ENCODE measurements at places on chromosomes 7 and 10.
A peak's percentile ranks its signal among the peaks of the same experiment; 100 is the strongest.

- DNase-seq = peak; percentile 12
Observed at GRCh38 chr10:126352453-126352852, 35.8 kb downstream of the ADAM12 start.

DNA sequence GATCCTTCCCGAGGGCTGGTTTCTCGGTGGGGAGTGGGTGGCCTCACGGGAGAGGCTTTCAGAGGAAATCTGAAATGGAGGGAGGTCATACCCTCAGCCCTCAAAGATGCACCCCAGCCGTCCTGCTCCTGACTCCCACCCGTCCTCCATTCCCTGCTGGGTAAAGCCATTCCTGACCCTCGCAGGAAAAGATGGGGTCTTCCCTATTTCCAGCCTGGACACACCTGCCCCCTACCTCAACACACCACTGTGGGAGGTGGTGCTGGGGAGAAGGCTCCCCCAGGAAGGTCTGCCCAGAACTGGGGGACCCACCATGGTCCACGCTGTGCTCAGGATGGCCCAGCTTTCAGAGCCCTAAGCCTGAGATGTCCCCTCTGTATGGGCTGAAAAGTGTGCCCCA, 86.9 kb downstream of the CHST15 start:
- DNase-seq = no peak

DNA sequence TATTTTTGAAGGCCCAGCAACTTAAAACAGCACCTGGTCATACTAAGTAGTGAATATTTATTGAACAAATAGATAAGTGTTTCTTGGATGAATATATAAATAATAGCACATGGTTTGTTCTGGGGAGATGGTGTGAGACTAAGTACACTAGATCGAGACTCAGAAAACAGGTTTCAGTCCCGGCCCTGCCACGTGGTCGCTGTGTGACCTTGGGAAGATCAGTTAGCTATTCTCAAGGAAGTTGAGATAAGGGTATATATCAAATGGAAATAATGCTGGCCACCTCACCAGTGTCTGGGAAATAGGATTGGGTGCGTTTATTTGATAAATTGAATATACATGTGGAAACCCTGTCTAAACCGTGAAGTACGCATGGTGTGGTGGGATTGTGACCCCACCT, 354.6 kb downstream of the SDK1 start:
- no peak for DNase-seq

DNA sequence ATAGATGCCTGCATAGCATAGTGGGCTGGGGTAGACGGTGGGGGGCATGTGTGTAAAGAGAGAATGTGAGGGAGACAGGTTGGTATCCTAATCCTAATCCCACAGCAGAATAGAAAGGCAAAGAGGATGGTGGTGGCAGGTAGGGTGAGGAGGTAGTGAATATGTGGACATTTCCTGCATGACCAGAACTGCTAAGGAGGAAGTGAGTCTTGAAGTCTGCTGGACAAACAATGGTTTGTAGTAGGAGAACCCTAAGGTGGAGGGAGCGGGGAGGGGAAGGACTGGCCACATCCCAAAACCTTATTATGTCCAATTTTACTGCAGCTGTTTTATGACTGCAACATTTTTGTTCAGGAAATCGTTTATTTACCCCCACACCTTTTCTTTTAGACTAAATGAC, 279.7 kb downstream of the AUTS2 start:
- DNase-seq = no peak

GRCh38 chr10:98339799-98340198, 71.8 kb upstream of the LOXL4 start:
- no peak for DNase-seq

DNA sequence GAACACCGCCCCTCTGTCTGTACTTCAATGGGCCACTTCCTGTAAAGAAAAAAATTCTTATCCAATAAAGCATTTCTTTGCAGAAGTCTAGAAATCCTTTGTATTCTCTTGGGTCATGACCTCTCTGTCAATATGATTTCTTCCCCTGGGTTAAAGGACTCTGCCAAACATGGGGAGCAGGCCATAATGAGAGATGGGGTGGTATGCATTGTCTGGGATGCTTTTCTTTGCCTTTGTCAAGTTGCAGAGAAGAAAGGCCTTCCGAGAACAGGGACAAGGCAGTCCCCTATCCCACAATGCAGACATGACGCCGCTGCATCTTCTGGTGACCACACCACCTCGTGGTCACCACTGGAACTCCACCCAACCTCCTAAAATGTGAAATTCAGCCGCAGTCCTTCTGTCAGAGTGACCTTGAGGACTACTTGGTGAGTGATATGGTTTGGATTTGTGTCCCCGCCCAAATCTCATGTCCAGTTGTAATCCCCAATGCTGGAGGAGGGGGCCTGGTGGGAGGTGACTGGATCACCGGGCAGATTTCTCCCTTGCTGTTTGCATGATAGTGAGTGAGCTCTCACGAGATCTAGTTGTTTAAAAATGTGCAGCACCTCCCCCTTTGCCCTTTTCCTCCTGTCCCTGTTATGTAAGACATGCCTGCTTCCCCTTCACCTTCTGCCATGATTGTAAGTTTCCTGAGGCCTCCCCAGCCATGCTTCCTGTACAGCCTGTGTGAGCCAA, 15.2 kb upstream of the FRMPD2 start:
- peak; percentile 16 for DNase-seq

GRCh38 chr7:126606331-126606730, 646.4 kb downstream of the GRM8 start:
- DNase-seq = no peak

DNA sequence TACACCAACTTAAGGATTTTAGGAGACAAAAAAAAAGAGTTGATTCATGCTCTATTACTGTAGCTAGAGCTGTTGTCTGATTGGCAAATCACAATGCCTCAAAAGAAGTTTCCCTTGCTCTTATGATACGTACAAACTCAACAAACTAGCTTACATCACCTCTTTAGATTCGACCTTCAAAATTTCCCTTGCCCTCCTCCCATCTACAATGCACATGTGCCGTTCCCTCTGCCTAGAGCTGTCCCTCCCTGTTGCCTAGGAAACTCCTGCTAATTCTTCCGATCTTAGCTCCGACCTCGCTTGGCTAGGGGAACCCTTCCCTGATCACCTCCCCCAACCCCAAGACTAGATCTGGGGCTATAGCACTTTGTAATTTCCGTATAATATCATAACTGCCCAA, 55.4 kb downstream of the MAP3K8 start:
- no peak for DNase-seq

GRCh38 chr7:20269726-20270125, 52.5 kb upstream of the MACC1 start:
- DNase-seq = no peak

GRCh38 chr10:12657489-12657888, 308.1 kb downstream of the CAMK1D start:
- DNase-seq = no peak

DNA sequence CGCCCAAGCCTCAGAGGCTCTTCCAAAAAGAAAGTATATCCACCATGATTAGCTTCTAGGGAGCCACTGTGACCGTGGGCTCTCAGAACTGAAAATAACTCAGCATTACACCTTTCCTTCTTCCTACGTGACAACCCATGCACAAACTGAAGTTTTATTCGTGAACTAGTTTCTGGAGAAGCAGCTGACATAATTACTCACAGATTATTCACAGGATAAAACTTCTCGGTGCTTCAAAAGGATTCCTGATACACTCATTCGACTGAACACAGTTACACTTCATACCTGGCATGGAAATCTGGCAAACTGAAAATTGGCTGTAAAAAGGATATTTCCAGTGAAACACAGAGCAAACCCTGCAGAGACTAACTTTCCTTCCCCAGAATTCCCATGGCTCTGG, 139.2 kb upstream of the PTER start:
- no peak for DNase-seq

DNA sequence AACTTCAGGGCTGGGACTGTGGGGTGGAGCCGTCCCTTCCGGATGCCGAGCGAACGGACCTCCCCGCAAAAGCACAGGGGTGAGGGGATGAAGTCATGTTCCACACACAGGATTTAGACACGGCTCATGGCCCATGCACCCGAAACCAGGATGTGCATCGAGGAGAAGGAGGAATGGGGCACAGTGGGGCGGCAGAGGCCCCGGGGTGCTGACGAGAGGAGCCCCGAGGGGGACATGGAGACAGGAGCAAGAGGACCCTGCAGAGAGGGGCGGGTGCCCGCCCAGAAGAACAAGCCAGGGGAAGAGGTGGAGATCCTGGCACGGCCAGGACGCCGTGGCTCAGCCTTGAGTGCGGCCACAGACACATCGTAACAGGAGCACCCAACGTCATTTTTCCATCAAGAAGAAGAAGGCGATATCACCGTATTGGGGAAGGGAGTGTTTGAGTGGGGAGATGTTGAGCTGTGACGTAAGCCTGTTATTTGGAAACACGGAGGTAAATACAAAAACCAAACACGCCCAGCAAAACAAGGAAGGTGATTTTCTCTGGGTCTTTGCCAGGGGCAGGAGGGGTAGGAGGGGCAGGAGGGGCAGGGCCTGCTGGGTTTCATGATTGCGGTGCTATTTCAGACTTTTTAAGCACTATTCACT, 25.3 kb upstream of the FOXL3 start:
- peak; percentile 13 for DNase-seq

DNA sequence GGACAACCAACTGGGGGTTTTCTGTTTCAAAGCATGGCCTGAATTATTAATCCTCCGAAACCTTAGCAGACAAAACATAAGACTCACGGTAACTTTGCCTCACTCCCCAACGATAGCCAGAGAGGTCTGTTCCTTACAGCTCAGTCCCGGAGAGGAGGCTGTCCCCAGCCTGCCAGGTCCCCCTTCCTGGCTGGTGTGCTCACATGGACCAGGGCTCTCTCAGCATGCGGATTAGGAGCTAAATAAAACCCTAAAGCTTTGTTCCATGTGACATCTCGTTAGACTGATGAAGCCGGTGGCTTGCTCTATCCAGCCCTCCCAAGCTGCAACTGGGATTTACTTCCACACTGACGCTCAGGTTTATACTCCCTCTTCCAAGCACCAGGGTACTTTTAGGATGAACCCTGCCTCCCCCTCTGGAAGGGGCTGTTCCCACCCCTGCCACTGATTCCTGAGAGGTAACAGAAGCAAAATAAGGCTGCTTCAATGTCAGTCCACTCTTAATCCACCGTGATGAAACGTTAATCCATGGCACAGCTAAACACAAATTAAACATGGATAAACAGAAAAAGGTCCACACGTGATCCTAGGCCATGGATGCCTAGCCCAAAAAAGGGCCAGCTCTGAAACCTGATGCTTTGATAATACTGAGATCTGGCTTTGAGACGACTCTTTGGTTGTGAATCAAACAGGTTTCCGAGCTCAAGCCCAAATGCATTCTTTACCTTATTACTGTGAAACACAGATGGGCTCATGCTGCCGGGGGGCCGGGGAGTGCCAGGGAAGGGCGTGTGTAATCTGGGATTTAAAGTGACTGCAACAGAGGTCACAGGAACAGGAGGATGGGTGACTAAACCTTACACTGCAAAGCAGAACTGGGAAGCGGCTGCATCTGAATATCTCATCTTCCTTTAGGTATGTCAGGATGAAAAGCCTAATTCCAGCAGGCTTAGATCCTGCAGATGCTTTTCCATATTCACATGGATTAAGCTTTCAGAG, 86.2 kb downstream of the ZRANB1 start:
- no peak for DNase-seq

- DNase-seq = no peak
Observed at GRCh38 chr7:55556492-55556891, 15.8 kb downstream of the VOPP1 start.

- DNase-seq = no peak
Observed at GRCh38 chr7:128366300-128366699, 4.8 kb upstream of the PRRT4 start.

GRCh38 chr10:79463578-79464496, 18.4 kb upstream of the ZCCHC24 start:
- no peak for DNase-seq

GRCh38 chr7:55369427-55370400, 4.6 kb downstream of the LANCL2 start:
- no peak for DNase-seq

DNA sequence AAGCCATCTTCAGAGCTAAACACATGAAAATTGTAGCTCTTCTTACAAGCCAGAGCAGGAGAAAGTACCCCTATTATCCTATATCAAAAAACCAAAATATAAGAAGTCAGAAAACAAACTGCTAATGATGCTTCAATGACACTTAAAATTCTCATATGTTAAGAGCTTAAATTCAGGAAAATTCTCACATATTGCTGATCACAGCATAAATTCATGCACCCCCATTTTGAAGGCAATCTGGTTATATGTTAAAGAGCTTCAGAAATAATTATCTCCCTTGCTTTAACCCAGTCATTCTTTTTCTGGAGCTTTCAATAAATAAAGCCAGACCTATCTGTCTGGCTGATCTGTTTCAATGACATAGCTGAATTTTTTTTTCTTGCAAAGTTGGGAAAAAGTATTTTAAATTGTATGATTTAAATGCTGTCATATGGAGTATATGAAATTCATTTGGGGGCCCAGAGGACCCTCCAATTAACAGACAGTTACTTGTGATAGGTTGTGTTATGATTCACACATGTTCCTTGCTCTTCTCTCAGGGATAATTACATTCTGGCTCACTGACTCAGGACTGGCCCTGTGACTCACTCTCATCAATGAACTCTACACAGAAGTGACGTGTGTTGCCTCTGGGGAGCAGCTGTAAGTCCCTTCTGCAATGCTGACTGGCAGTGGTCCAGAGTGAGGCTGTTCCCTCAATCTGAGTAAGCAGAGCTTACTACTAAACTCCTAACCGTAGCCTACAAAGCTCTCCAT, 85.2 kb downstream of the HGF start:
- DNase-seq = peak; percentile 99

DNA sequence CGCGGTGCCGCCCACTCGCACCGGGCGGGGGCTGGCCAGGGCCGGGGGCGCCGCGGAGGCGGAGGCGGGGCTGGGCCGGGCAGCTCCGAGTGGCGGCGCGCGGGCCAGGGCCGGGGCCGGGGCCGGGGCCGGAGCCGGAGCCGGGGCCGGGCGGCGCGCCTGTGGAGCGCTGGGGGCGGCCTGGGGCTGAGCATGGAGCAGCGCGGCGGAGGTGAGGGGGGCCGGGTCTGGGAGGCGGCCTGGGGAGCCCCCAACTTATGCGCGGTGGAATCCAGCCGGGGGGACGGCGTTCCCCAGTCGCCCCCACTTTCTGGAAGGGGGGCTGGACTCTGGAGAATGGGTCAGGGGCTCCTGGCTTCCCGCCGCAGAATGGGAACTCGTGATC, at the start of gene LZTS2:
TSS of gene LZTS2 (plus strand) at position 67 of the 385 bp plus-strand sequence. CDS start 2,731 bp downstream, outside the sequence.
- no peak for DNase-seq

- no peak for DNase-seq
Observed at GRCh38 chr7:101236292-101236835, 1.2 kb downstream of the CLDN15 start.

GRCh38 chr7:133645884-133646391, 393.1 kb downstream of the EXOC4 start:
- no peak for DNase-seq
